ENCODE measurements at places on chromosomes 4 and X.

- DNase-seq, result no peak
Measured at GRCh38 chr4:187364851-187365250, 630.7 kb upstream of the ZFP42 start.

DNA sequence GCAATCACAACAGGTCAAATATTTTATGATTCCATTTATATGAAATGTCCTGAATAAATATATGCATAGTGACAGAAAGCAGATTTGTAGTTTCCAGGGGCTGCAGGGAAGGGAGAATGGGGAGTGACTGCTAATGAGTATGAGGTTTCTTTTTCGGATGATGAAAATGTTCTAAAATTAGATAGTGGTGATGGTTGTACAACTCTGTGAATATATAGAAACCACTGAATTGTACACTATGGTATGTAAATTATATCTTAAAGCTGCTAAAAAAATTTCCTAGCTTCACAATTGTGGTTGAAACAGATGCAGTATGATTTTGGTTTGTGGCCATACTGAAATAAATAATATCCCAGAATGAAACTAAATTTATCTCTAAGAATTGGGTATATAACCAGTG is 12.9 kb upstream of the IL2 start:
- DNase-seq, result no peak

GRCh38 chrX:103376979-103377324 is 614 bp downstream of the BEX3 start:
- DNase-seq, result peak; percentile 22

- DNase-seq, result no peak
Measured at GRCh38 chrX:119655125-119655524, 37.8 kb downstream of the SEPTIN6 start.
